ENCODE measurements at places on chromosomes 4 and X. TPM values are rescaled to one million over a fixed set of nuclear protein-coding genes. Genes with fewer than 3 reads are reported as not detected.

Gene AMTN
- not detected for total RNA-seq

Gene ADRA2C
- total RNA-seq: not detected

Gene NR3C2
- total RNA-seq: 15.1 TPM

Gene SSX4B
- total RNA-seq: not detected

Gene SCLT1
- 16.3 TPM for total RNA-seq

Gene FRG2
- not detected for total RNA-seq

Gene DCAF4L1
- 0.30 TPM for total RNA-seq

Gene SLC26A1
- 0.33 TPM for total RNA-seq

Gene IL21
- total RNA-seq: not detected

Gene AREG
- total RNA-seq: 0.74 TPM

Gene GPR82
- not detected for total RNA-seq

Gene MUC7
- not detected for total RNA-seq

Gene NEIL3
- total RNA-seq: 5.8 TPM

Gene MAGIX
- total RNA-seq: 1.9 TPM

Measured in mammary microvascular endothelial cell (primary cell).